ENCODE measurements at places on chromosomes 4 and X. TPM values are rescaled to one million over a fixed set of nuclear protein-coding genes. Genes with fewer than 3 reads are reported as not detected.

DNA sequence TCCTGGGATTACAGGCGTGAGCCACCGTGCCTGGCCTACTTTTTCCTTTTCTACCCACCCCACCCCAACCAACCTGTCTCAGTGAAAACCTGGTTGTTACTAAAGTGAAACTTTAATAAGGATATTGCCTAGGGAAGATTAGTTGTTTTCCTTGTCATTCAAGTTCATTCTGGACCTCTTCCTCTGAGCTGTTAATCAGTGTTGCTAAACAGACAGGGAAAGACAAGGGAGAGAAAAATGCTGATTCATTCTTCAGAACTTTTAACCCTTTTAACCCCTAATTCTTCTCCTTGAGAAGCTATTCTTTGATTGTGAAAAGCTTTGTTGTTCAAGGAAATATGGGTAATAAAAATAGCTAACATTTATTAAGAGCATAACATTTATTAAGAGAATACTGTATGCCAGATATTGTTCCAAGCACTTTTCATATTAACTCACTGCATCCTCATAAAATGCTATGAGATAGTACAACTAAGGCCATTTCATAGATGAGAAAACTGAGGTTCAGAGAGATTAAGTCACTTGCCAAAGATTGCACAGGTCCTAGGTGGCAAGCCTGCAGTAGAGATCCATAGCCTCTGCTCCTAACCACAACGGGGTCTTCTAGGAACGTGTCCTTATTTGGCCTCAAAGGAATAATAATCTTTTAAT is 34.8 kb downstream of the OSTC start:
- no peak for DNase-seq

DNA sequence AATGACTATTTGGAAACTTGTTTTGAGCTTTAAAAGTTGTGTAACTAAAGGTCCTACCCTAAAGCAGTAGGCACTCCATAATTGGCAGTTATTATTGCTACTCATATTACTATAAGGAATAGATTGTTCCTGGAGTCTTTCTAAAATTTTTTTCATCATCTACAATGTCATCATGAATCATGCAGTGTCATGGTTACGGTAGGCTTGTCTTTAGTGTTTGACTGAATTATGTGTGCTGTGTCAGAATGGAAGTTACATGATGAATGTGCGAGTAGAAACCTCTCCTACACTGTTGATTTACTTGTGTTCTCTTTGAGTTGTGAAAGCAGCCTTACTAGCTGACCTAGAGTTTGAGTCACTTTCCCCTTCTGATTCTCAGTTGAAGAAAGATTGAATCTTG is 1099.9 kb downstream of the RAPGEF2 start:
- no peak for DNase-seq

DNA sequence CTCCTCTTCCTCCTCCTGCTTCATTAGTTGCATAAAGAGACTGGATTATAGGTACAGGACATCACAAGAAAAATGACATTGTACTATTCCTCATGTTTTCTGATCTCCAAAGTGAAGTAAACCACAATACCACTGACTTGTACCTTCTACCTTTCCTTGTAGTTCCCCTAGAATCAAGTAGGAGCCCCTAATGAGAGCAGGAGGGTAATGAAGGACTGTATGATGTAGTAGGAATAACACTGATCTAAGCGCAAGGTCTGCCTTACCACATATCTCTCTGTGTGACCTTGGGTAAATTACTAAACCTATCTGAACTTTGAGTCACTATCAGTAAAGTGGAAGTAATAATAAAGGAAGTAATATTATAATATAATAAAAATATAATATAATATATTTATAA is 3.6 kb downstream of the VSIG4 start:
- DNase-seq, result no peak

DNA sequence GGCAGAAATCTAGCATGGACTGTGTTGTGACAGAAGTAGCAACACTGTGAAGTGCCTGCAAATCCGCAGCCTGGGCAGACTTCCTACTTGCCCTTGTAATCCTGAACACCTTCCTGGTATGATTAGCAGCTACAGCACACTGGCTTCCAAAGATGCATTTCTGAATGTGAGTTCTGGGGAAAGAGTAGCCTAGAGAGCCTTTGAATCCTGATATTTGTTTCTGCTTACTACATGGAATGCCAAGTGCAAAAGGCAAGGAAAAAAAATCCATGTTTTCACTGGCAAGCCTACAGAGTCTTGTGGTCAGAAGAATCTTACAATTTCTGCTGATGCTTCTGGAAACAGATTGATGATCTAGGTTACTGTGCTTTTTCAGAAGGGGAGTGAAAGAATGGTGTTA is 223.7 kb downstream of the COL25A1 start:
- no peak for DNase-seq

- no peak for DNase-seq
Measured at GRCh38 chrX:103624111-103624510, 4.7 kb upstream of the TCEAL1 start.

GRCh38 chr4:89579771-89580170 is 257.2 kb downstream of the SNCA start:
- DNase-seq, result no peak

DNA sequence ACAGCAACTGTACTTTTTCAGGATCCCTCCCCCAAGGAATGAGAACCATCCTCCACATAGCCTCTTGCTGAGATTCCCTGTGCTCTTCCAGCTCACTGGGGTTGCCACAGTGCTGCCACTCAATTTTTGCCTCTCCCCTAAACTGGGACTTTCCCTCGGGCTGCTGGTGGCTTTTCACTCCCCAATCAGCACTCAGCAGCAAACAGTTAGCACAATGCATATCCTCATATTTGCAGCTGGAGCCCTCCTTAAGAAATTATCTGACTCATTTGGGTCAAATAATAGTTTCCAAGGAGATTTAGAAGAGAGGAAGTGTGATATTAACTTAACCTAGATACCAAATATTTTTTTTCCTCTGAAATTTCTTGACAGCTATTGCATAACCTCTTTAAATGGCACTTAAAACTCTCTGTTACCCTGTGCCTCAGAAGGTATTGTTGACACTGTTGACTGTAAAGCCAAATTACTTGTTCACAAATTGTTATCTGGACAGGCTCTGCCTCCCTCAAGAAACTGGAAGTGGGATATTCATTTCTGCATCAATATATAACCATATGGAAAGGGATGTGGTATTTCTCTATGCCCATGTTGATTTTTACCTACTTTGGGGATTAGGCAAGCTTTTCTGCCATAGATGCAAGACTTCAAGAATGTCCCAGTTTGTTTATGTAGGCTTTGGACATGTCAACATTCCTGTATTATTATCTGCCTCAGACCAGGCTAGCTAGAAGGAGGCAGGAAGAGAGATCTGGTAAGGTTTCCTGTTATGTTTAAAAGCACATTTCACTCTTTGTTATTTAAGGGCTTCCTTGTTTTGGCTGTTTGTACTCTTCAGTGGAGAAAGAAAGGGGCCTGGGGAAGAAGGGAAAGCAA is 58.0 kb downstream of the SEPTIN11 start:
- DNase-seq, result no peak

DNA sequence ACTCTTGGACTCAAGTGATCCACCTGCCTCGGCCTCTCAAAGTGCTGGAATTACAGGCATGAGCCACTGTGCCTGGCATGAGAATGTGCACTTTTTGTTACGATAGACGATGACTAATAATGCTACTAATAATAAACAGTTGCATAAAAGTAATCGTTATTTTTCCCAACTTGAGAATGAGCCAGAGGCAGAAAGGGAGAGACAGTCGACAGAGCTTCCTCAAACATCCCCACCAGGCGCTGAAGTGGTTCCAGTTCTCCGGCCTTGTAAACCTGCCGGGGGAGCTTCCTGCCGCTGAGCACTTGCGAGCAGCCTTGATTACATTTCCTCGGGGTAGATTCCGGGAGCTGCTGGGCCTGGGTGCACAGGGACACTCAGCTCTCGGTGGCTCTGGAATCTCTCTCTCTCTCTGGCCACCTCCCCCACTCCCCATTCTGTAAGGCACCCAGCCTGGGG is 8.9 kb upstream of the HTRA3 start:
- DNase-seq, result peak; percentile 68

DNA sequence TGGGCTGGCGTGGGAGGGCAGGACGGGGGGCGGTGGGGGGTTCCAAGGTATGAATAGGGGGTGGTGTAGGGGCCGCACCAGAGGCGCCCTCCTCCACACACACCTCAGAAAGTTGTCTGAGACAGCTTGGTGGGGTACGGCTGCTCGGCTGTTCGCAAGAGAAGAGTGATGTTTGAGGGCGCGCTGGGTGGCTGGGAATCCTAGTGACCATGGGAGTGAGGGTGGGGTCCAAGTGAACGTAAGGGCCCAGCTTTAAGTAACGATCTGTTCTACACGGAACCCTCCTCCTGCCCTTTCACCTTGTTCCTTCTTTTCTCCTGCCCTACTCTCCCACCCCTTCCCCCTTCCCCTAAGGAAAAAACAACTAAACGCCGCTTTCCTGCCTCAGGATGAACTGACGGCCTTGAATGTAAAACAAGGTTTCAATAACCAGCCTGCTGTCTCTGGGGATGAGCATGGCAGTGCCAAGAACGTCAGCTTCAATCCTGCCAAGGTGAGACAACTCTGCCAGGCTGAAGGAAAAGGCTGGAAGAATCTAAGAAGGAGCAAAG is 664 bp downstream of the MED12 start:
- no peak for DNase-seq

GRCh38 chr4:160141206-160141605 is 1038.3 kb downstream of the RAPGEF2 start:
- DNase-seq, result no peak

DNA sequence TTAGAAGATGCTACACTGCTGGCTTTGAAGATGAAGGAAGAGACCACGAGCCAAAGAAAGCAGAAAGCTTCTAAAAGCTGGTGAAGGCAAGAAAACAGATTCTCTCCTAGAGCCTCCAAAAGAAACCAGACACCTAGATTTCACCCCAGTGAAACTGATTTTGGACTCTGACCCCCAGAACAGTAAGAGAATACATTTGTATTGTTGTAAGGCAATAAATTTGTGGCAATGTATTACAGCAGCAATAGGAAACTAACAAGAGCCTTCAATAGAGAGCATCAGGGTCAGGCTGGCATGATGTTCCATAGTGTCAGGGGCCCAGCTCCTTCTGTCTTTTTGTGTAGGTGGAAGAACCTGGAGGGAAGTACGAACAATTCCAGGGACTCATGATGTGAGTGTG is 6.0 kb upstream of the TEC start:
- DNase-seq, result no peak

The MAGEE2 gene
- not detected for total RNA-seq

The PLK4 gene
- total RNA-seq, result 10.0 TPM

The TKTL2 gene
- total RNA-seq, result not detected
